ENCODE measurements at places on chromosomes 2 and 18.

DNA sequence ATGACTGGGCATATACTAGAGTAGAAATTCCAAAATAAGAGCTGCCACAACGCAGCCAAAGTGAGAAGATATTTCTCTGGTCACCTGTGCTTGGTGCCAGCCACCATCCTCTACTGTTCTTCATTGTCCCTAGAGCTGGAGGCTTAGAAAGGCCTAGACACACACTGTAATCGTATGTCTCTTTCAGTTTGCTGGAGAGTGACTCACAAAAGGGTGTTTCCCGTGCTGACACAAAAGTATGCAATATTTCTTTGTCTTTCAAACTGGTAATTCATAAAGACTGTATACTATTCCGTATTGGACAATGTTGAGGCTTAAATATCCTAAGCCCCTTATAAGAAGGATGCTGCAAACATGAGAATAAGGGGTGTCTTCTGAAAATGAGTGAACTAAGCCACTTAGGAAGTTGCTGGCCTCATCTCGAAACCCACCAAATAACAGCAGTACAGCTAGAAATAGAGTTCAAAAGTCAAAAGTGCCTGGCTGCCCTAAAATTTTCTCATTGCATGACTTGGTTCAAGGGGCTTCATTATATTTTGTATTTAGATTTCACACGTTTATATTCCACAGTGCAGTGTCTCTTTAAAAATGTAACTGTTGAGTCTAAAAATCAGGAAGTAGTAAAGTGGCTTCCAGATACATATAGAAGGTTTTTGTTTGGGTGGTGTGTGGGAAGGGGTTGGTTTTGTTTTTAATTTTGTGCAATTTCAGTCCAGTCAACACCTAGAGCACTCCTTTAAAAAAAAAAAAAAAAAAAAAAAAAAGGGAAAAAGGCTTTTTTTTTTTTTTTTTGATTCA, 601.1 kb downstream of the ARHGAP15 start:
- no peak for DNase-seq

DNA sequence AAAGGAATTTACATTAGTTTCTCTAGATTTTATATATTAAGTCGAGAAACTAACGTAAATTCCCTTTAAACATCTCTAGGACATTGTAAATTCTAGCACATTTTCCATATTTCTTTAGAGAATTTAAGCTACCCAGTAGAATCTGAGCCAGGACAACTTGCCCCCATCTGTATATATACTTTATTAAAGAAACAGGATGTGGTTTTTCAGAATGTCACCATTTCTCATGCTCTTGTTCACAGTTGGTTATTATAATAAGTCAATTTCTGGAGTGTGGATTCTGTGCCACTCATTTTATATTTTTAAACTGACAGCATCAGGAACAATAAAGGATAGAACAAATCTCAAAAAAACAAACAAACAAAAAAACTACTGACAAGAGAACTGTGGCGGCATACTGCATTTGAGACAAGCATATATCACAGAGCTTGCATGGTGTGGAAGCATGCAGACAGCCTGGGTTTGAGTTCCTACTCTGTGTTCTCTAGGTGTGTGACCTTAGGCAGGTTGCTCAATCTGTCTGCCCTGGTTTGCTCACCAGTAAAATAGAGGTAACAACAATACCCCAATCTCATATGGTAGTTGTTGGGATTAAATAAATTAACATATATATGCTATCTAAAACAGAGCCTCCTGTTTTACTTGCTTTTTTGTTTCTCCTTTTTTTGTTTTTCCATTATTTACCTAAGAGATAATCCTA, 61.4 kb upstream of the DNER start:
- no peak for DNase-seq

GRCh38 chr2:16217291-16217690, 276.9 kb downstream of the MYCN start:
- DNase-seq, result no peak

DNA sequence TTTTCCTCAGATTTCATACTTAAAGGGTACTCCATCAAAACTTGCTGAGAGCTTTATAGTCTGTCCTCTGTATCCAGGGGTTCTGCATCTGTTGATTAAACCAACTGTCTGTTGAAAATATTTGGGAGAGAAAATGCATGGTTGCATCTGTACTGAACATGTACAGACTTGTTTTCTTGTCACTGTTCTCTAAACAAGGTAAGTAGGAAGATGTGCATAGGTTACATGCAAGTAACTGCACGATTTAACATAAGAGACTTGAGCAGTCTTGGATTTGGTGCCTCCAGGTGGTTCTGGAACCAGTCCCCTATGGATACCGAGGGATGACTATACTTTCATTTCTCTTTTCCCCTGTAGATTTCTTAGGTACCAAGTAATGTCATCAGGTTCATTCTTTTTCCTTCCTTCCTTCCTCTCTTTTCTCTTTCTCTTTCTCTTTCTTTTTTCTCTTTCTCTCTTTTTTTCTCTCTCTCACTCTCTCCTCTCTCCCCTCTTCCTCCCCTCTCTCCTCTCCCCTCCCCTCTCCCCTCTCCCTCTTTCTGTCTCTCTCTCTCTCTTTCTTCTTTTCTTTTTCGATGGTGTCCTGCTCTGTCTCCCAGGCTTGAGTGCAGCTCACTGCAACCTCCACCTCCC, 23.2 kb downstream of the ADNP2 start:
- no peak for DNase-seq

GRCh38 chr2:27095745-27096651, 9.4 kb downstream of the KHK start:
- no peak for DNase-seq

GRCh38 chr2:32652555-32653209, 24.8 kb downstream of the TTC27 start:
- DNase-seq, result no peak

GRCh38 chr18:76449111-76449453, 46.0 kb downstream of the ZNF516 start:
- DNase-seq, result no peak

- DNase-seq, result peak; percentile 21
Observed at GRCh38 chr2:96241900-96242611, 23.7 kb downstream of the TMEM127 start.

GRCh38 chr2:73009177-73009839, 62.2 kb downstream of the SFXN5 start:
- DNase-seq, result no peak

GRCh38 chr2:51013079-51013932, 18.6 kb downstream of the NRXN1 start:
- DNase-seq, result no peak
